ENCODE measurements at places on chromosomes 5 and 9. TPM values are rescaled to one million over a fixed set of nuclear protein-coding genes. Genes with fewer than 3 reads are reported as not detected.

The FOXD4L5 gene
- 0.27 TPM for total RNA-seq

GRCh38 chr5:5933651-5934050, 444.7 kb downstream of the MED10 start:
- no peak for DNase-seq

- DNase-seq = no peak
Measured at GRCh38 chr5:43190755-43191603, 1.0 kb upstream of the NIM1K start.

The SPATA24 gene
- 4.0 TPM for total RNA-seq

The NME5 gene
- 3.7 TPM for total RNA-seq

The PCDHA4 gene
- 0.85 TPM for total RNA-seq

The PHYKPL gene
- total RNA-seq = 133 TPM

GRCh38 chr5:33690374-33691135, 201.2 kb downstream of the ADAMTS12 start:
- DNase-seq = no peak

DNA sequence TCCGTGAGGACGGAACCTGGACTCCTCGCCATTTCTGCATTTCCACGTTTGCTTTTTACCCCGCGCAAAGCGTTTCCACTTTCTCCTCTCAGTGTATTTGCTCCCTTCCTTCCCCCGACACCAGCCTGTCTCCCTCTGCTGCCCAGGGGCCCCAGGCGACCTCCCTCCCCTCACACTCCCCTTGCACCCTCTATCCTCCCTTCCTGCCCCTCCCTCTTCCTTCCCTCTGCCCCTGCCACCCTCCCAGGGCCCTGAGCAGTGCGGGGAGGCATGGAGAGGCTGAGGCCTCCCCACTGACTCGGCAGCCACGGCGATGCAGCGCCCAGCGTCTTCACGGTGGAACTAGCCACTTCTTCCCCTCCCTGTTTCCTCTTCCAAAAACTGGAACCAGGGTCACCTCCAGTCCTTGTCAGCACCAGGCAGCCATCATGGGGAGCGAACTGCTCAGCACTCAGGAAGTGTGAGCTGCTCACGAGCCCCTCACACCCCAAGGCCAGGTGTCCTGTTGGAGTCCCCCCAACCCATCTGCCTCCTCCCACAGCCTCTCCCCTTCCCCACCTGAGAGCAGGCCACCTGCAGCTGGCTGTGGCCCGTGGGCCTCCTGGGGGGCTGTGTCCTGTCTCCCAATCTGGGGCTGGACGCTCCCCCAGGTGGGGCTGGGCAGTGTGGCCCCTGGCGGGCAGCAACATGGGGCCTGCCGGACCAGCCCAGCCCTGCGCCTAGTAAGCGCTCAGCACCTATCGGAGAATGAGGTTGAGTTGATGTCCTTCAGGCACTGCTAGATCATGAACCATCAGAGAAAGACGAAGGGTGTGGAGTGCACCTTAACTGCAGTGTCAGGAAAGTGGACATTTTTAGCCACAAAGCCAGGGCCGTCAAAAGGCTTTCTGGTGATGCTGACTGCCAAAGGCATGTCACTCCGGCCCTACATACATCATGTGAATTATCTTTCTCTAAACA, 17.5 kb downstream of the UBE2QL1 start:
- DNase-seq = no peak

Measured in sciatic nerve (tissue), 2 donors.